EH (cell line): ENCODE measurements at places on chromosomes 3 and 15.
A peak's percentile ranks its signal among the peaks of the same experiment; 100 is the strongest.

DNA sequence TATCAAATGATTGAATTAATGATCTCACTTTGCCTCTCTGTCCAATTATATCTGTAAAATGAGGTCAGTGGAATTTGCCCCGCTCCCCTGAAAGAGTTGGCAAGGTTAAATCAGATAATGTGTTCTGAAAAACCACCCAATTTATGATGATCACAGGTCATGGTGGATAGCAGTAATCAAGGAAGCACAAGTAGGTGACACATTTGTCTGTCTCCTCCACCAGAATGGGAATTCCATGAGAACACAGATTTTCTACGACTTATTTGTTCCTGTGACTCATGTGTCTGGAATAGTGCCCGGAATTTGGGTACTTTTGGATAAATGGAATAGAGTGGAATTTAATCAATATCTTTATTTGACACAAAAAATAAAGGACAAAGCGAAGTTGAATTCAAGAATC is 220.9 kb upstream of the SUCLG2 start:
- DNase-seq, result peak; percentile 3

- DNase-seq, result no peak
These were observed 106.8 kb upstream of the BOC start for GRCh38 chr3:113104357-113105092.

DNA sequence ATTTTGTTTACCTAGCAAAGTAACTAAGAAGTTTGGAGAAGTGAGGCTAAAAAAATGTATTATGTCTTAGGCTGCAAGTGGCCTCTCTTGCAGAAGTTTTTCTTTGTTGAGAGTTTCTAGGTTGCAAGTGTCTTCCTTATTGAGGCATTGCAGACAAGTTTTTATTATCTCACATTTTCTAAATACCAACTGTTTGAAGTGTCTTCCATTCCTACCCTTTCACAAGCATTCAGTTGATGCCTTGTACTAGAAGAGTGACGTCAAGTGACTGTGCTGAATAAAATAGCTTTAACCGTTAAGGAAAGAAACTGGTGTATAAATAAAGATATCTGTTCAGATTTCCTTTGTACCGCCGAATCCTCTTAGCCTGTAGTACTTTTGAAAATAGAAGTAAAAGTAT is 123.3 kb downstream of the ALCAM start:
- DNase-seq, result peak; percentile 84

- no peak for DNase-seq
These were observed 138.2 kb downstream of the TPRA1 start for GRCh38 chr3:127452321-127452821.

- DNase-seq, result no peak
These were observed 2.4 kb upstream of the C3orf20 start for GRCh38 chr3:14672588-14672987.

GRCh38 chr15:73650416-73651126 is 17.4 kb upstream of the NPTN start:
- DNase-seq, result peak; percentile 59

DNA sequence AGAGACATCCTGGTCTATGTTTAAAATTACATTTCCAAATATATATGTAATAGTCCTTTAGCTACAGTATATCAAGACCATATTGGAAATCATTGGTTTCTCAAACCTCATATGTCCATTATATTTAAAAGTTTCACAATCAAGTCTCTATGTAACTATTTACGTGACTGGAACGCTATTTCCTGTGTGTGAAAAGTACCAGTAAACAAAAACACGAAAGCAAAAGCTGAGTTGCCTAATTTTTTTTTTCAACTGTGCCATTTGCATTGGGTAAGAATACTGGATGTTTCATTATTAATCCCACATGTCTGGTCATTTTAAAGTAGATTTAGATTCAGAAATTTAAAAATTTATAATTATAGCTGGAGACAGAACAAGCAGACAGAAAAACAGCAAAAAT is 381.4 kb downstream of the TBC1D5 start:
- no peak for DNase-seq

GRCh38 chr3:60001369-60001768 is 951.5 kb upstream of the CFAP20DC start:
- DNase-seq, result no peak

GRCh38 chr3:115697263-115698053 is 74.1 kb downstream of the GAP43 start:
- DNase-seq, result peak; percentile 20

- no peak for DNase-seq
These were observed 378.1 kb upstream of the ZNF385D start for GRCh38 chr3:22129101-22129500.

DNA sequence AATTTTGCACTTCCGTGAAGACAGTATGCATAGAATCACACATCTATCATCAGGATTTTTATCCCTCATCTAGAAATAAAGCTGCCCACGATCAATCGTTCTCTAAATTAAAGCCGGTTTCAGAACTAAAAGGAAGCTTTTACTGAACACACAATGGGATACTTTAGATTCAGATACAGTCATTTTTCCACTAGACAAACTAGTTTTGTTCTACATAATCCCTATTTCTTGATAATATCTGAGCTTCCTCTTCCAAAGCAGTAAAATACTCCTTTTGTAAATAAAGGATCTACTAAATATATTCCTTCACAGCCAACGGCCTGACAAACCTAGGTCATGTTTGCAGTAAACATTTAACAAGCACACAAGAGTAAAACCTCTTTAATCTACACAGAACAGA is 2.0 kb upstream of the GANC start:
- no peak for DNase-seq

DNA sequence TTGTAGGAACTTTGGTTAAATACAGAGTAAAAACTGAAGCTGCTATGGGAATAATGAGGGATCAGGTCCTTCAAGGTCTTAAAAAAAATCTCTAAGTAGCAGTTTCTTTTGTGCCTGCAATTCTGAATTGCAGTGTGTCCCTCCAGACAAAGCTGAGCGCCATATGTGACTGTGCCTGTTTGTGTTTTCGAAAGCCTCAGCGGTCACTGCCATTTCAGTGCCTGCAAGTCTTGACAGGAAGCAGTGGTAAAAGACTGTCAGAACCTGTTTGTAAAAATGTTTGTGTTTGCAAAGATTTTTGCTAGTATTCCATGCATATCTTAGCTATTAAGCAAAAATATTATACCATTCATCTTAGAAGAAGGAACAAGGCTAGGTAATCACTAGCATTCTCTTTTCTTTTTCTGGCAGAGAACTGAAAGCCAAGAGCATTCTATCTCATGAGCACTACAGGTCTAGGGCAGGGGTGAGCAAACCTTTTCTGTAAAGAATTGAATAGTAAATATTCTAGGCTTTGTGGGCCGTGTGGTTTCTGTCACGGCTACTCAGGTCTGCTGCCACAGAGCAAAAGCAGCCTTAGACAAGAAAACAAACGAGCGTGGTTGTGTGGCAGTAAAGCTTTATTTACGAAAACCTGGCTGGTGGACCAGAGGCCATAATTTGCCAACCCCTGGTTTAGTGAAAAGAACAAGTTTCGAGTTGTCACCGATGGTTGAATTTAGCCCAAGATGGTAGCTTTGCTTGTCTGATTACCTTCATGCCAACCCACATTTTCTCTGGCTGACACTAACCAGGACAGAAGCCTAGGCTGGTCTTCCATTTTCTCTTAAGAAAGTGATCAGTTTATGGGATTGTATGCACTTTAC is 134.4 kb downstream of the CACNA1D start:
- no peak for DNase-seq
